ENCODE measurements at places on chromosomes 1 and 21.

DNA sequence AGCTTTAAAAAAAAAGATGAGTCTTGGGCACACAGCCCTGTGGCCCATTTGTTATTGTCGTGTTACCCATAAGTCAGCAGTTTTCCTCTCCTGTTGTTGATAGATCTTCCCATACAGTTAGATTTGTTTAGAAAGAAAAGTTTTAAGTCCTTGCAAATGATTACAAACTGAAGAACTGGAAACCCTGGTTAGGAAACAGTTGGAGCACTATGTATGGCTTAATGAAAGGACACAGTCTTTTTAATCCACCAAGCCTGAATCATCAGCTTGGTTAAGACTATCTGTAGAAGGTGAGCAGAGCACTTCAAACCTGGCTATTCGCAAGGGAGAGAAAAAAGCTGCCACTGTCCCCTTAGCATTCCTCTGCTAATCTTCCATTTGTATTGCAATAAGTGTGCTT lies 241.0 kb downstream of the DISC1 start:
- no peak for DNase-seq

- no peak for DNase-seq
Measured at GRCh38 chr1:100229681-100230443, 19.8 kb downstream of the DBT start.

DNA sequence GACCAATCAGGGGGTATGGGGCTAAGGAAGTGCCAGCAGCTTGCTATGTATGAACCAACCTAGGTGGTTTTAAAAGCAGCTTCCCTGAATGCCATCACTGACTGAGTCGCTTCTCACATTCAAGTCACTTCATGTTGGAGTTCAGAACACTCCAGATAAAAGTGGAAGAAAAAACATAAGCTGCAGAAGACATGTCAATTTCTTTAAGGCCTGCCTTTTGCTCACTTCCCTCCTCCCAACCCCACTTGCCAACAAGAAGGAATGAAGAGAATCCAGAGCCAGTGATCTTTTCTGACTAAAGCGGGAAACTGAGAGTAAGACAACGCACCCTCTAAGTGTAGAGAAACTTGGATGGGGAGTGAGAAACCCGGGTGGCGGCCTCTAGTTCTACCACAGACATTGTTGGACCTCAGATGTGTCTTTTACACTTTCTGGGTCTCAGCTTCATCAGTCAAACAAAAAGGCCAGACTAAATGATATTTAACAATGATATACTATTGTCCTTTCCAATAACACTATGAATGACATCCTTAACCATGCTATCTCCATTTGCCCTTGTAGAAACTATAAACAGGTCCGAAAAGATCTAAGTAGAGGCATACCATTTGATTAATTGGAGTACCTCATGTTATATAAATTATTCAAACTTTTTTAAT lies 54.1 kb downstream of the LUZP1 start:
- no peak for DNase-seq

GRCh38 chr1:163163163-163163562 lies 39.6 kb downstream of the RGS5 start:
- DNase-seq, result no peak

DNA sequence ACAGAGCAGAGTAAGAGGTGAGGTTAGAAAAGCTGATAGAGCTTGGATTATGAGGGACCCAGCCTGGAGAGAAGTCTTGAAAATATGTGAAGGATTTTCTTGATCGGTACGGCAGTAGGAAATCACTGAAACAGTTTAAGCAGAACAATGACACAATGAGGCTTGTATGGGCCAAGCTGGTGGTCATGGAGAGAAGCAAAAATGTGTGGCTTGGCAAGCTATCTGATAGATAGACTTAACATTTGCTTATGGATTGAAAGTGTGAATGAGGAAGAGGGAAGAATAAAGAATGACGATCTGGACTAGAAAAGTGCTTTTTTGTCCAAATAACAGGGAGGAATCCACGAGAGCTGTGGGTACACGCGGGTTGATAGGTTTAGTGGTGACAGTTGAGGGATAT lies 15.4 kb upstream of the XPR1 start:
- no peak for DNase-seq

DNA sequence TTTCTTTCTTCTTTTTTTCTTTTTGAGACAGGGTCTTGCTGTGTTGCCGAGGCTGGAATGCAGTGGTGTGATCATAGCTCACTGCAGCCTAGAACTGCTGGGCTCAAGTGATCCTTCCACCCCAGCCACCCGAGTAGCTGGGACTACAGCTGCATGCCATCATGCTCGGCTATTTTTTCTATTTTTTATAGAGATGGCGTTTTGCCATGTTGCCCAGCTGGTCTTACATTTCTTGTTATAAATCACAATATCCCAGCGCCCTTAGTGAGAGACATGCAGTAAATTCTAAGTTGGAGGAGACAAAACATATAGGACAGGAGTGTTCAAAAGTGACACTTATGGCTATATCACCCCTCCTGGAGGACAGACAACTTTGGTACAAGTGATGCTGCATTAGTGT lies 31.3 kb upstream of the ACTN2 start:
- DNase-seq, result no peak

DNA sequence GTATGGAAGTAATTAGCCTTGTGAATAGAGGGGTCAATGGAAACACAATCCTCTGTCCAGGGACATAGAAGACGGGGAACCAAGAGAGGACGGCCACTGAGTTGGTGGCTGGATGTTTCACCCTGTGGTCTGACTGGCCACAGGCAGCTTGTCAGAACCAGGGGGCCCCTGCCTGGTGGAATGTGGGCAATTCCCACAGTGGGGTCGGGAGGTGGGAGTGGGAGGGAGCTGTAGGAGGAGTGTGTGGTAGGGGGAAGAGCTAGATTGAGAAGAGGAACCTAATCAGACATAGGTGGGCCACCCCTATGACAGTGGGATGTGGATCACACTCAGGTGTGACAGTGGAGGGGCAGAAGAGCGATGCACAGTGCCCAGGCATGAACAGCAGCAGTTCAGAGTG lies 31.3 kb downstream of the TRIM62 start:
- DNase-seq, result no peak
